Activated CD4-positive, alpha-beta T cell treated with anti-CD3 and anti-CD28 coated beads, Interleukin-2, Interleukin-4, amounts not matched to agents 100 ng/mL and 50 ng/mL, durations not matched to agents 16 hours and 8 hours (primary cell): ENCODE measurements at places on chromosomes 11 and 22.

DNA sequence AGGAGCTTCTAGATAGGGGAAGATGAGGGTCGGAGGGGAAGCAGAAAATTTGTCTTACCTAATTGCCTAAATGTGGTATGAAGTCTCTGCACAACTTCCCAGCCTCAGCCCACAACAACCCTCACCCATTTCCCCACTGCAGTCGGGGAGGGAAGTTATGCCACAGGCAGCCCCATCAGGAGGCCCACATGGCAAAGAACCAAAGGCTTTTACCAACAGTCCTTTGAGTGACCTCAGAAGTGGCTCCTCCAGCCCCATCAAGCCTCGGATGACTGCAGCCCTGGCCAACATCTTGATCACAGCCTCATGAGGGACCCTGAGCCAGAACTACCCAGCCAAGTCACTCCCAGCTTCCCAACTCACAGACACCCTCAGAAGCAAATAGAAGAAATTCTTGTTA is 54.8 kb downstream of the CHST1 start:
- no peak for DNase-seq

DNA sequence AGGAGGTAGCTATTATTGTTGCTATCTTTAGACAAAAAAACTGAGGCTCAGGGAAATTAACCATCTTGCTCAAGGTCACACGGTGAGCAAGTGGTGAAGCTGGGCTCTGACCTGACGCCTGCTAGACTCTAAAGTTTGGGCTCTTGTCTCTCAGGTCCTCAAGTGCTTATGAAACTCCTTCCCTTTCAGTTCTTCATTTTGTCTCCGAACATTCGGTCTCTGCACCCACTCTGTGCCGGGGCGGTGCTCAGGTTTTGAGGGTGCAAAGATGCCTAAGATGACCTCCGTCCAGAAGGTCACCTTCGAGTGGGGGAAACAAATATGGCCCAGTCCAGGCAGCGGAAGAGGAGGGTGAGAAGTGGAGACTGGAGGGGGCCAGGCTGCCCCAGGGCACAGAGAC is 16.0 kb downstream of the OVOL1 start:
- DNase-seq, result no peak

DNA sequence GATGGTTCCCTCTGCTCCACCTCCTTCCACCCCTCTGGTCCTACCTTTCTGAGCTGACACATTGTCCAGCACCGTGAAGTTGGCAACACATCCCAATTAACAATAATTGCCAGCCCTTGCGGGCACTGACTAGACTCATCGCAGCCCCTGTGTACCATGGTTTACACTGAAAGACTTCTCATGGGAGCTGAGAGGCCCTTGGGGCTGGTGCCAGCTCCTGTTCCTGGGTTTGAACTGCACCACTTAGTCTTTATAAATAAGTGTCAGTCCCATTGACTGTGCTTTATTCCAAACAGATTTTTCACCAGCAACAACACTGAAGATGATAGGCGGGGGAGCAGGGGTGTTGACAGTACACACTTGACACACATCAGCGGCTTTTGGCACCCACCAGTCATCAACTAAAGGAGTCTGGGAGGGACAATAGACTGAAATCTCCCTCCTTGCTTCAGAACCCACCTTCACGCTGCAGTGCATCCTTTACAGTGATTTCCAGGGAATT is 447.3 kb downstream of the NTM start:
- DNase-seq, result no peak

- DNase-seq, result no peak
These were observed 52.6 kb upstream of the CRYBB3 start for GRCh38 chr22:25146906-25147641.

DNA sequence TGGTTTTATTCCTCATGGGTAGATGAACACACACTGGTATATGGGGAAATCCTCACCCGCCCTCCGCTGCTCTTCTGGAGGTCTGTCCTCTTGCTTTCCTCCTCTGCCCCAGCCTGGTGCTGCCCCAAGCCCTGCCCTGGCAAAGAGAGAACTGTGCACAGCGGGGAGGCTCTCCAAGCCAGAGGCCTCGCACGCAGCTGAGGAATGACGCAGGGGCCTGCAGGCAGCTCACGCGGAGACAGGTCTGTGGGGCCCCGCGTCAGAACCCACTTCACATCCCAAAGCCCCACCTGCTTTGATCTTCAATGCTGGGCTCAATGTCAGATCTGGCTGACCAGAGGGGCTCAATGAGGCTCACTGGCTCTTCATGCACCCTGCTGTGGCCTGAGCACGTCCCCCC is 10.0 kb downstream of the GATD1 start:
- no peak for DNase-seq

DNA sequence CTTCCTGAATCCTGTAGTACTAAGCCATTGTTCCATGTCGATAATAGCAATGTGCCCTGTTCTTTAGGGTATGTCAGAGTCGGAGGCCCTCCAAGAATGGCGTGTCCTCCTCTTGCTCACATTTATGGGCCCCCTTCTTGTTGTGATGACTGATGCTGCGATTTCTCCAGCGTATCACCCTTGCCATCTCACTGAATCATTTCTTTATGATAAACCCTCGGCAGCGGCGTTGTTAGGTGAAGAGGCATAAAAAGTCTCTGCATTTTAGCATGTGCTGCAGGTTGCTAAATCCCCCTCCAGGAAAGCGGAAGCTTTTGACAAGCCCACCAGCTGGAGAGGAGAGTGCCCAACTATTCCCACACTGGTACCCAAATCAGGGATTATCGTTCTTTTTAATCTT is 1045.3 kb downstream of the BRD1 start:
- DNase-seq, result no peak

DNA sequence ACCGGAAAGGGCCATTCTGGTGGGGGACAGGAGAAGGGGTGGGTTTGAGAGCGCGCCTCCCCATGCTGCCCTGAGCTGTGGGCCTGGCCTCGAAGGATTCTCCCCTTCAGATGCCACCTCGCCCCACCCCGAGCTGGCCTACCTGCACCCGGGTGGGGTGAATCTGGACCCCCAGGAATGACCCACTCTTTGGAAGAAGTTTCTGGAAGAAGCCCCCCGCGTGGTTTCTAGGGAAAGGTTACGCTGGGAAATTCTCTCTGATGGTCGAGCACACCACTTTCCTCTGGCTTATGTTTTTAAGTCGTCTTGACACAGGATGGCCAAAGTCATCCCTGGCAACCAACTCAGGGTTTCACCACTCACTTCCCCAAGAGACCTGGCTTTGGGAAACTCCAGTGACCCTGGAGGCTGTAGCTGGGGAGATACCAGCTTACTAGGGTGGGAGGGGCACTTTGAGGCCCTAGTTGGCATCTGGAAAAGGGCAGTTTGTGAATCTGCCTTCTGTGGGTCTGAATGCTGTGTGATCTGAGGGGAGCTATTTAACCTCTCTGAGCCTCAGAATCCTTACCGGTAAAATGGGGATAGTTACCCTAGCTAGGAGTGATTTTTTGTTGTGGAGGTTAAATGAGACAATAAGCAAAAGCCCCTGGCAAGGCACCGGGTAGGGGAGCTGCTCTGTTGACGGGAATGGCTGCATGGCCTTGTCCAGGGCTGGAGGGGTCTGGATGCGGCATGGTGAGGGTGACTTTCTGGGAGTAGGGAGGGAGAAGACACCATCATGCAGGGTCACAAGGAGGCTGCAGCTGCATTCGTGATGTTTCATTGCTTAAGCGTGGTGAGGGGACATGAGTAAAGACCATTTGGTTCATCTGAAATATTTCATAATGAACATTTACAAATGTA is 45.3 kb upstream of the ACCSL start:
- no peak for DNase-seq

DNA sequence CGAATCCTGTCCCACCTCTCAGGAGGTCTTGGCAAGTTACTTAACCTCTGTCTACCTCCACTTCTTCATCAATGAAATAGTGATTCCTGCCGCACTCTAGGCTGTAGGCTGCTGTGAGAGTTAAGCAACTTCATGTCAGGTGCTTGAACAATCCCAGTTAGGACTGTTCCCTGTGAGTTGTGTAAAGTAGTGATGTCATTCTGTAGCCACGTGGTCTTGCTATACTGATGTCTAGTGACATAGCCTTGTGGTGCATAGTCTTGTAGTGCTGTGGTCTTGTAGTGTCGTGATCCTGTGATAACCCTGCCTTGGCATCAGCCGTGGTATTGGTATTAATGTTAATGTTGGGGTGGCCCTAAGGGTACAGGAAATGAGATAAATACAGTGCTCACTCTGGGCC is 30.3 kb upstream of the PRR5 start:
- peak; percentile 24 for DNase-seq

- no peak for DNase-seq
These were observed 36.0 kb upstream of the EED start for GRCh38 chr11:86208572-86208971.

DNA sequence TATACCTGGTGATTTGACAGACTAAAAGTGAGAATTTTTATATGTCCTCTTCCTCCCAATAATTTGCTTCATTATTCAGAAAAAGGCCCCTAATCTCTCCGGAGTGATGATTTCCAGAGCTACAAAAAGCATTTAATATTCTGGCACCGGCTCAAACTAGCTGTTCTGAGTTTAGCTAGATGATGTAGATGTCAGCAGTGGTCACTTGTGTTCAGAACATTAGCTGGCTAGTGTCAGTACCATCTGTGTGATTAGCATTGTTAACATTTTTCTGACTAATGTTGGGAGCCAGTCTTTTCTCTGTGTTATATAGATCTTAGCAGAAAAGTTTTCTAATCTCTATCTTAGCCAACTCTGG is 68.7 kb upstream of the RRM1 start:
- DNase-seq, result no peak

- DNase-seq, result peak; percentile 45
These were observed 17.2 kb downstream of the CLDN25 start for GRCh38 chr11:113796663-113797259.

DNA sequence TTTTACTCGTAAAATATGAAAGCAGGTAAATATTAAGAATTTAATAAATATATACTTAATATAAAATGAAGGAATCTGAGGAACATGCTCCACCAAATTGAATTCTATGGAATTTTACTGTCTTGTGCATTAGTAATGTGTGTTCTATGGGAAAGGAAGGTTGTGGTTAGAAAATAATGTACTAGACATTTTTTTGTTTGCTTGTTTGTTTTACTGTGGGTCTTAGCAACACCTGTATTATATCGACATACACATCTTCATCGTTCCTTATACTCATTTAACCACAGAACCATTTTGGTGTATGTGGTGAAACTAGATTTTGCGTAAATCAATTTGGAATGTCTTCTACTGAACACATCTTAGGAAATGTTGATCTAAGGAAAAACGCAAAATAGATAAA is 114.1 kb upstream of the MTMR2 start:
- no peak for DNase-seq

DNA sequence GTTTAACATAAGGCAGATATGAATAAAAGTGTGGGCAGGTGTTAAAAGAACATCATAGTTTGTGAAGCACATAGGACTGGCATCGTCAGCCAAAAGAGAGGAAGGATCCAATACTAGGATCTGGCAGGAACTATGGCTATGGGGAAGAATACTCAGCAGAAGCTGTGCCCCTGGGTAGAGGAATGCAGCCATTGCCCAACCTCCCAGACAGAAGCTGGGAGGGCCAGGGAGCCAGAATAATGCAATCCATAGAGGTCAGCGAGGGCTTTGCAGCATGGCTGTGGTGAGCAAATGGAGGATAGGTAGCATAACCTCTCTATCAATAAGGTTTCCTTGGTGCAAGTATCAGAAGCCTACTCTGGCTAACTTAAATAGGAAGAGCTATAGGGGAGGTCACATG is 11.7 kb upstream of the CSTF3 start:
- DNase-seq, result no peak
